ENCODE measurements at places on chromosomes 3 and 15.

- no peak for DNase-seq
These were observed 282.5 kb upstream of the TRIM42 start for GRCh38 chr3:140395134-140396075.

- DNase-seq: no peak
These were observed 57.0 kb upstream of the MCTP2 start for GRCh38 chr15:94174399-94174802.

- peak; percentile 46 for DNase-seq
These were observed 21.2 kb downstream of the IGSF10 start for GRCh38 chr3:151439652-151440125.

- DNase-seq: no peak
These were observed 76.7 kb downstream of the ARNT2 start for GRCh38 chr15:80480909-80481308.

DNA sequence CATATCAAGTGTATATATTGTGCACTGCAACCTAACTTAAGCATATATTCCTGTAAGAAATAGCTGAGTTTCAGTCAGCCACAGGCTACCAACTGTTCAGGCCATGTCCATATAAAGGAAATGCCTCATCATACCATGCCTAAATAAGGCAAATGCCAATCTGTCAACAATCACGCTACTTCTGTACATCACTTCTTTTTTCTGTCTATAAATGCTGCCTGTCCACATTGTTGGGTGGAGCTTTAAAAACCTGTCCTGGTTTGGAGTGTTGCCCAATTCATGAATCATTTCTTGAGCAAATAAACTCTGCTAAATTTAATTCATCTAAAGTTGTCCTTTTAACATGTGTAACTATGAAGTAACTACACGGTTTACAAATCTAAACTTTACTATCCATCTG is 1091.9 kb downstream of the NSUN3 start:
- DNase-seq: no peak

DNA sequence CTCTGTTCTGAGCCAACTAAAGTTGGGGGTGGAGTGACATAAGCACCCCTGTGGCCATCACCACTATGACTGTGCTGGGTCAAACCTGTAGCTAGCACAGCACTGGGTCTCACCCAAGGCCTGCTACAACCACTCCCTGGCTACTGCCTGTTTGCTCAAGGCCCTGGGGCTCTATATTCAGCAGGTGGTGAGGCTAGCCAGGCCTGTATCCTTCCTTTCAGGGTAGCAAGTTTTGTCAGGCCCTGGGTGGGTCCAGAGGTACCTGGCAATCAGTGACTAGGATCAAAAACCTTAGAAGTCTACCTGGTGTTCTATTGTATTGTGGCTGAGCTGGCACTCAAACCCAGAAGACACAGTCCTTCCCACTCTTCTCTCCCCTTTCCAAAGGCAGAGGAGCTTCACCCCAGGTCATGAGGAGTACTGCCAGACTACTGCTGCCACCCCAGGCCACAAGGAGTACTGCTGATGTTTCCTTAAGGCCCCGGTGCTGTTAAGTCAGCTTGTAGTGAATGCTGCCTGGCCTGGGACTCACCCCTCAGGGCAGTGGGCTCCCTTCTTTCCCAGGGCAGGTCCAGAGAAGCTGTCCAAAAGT is 170.8 kb downstream of the IGSF11 start:
- no peak for DNase-seq

DNA sequence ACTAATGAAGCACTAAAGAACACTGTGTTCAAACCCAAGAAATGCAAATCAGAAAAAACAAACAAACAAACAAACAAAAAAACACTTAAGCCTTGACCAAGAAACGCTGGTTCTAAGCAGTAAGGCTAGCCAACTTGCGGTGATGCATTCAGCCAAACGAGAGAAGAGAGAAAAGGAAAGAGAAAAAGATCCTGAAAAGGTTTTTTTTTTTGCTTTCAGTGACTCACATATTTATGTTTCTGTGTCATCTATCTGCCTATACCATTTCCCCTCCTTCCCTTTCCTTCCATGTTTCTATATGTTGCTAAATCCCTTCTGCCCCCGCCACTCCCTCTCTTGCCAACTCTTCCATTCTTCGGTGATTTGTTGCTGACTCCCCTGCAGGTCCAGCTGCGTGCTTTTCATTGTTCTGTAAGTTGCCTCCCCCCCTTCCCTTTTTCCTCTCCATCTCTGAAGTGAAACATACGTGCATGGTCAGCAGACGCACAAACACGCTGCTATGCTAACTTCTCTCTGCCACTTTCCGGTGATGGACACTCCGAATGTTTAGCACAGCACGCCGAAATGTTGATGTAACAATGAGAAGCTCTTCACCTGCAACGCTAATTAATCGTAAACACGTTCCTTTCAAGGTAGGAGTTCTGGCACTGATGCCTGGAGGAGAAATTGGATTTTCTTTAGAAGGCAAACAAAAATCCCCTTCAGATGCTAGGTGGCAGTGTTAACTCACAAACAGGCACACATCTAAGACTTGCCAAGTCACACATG is 154.4 kb downstream of the TUSC7 start:
- DNase-seq: peak; percentile 32

DNA sequence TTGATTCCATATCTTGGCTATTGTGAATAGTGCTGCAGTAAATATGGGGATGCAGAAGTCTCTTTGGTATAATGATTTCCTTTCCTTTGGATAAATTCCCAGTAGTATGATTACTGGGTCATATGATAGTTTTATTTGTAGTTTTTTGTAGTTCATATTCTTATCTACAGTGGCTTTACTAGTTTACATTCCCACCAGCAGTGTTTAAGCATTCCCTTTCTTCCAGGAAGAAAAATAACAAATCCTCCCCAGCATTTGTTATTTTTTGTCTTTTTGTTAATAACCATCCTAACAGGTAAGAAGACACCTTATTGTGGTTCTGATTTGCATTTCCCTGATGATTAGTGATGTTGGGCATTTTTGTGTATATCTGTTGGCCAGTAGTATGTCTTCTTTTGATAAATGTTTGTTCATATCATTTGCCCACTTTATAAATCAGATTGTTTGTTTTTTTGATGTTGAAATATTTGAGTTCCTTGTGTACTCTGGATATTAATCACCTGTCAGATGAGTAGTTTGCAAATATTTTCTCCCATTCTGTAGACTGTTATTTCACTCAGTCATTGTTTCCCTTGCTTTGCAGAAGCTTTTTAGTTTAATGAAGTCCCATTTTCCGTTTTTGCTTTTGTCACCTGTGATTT is 163.3 kb upstream of the THRB start:
- no peak for DNase-seq

DNA sequence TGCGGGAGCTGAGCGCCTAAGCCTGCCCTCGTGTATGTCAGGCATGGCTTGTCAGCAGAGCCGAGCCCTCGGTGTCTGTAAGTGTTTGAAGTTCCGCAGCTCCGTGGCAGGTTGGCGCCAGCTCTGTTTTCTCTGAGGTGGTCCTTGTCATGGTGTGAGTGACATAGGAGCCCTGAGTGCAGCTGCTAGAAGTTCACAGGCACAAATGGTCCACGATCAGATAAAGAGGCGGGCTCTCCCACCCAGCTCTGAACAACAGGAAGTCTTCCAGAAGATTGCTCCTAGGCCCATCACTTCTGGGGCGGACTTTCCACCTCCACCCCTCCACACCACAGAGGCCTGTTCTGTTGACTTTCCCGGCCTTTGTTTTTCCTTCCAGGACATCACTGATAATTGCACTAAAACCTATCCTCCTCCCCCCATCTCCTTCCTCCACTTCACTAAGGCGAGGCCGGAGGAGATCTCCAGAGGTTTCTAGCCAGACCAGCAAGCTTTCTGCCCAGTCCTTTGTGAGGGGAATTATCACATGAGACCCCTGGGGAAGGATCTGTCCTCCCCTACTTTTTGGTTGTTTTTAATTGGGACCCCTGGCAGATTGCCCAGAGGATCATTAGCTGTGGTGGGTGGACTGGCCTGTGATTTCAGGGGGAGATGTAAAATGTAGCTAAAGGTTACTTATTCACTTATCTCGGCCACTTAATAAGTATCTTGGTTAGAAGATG is 19.9 kb downstream of the ITPR1 start:
- DNase-seq: no peak

- no peak for DNase-seq
These were observed 30.3 kb downstream of the CDC25A start for GRCh38 chr3:48157950-48158376.

GRCh38 chr3:55244247-55244646 is 242.9 kb downstream of the WNT5A start:
- DNase-seq: peak; percentile 67

DNA sequence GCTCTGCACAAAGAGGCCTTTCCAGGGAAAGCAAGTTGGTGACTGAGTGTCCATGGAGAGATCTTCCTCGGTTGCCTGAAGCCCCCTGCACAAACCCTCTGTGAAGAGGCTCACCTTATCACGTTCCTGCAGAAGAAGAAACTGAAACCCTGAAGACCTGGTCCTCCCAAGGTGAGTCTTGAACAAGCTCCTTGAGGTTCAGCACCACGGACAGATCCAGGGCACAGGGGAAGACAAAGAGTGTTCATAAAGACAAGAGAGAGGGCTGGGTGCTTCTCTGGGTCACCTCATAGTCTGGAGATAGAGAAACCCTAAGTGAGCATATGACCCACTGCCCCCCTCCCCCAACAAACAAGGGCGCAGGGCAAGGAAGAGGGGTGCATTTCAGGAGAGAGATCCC is 21.7 kb upstream of the TBC1D21 start:
- DNase-seq: no peak

- no peak for DNase-seq
These were observed 20.7 kb upstream of the GOLGA6C start for GRCh38 chr15:75237316-75237982.

DNA sequence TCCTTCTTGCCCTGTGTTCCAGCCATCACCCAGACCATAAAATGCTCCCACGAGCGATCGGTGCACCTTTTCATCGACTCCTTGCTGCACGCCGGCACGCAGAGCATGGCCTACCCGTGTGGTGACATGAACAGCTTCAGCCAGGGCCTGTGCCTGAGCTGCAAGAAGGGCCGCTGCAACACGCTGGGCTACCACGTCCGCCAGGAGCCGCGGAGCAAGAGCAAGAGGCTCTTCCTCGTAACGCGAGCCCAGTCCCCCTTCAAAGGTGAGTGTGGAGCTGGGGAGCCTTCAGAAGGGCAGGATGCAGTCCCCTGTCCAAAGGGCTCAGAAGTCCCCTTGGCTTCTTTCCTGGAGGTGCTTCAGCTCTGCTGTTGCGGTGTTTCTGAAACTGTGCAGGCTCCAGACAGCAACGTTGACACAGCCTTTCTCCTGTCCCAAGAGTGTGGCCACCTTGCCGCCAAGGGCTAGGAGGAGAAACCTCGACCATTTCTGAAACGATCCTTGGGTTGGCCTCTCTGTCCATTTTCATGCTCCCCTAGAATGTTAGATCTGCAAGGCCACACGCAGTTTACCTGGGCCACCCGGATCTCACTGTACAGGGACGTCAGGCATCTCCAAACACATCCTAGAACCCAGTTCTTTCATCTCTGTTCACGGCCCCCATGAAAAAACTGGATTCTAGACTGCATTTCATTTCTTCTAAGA is 116.7 kb downstream of the LIPC start:
- no peak for DNase-seq

DNA sequence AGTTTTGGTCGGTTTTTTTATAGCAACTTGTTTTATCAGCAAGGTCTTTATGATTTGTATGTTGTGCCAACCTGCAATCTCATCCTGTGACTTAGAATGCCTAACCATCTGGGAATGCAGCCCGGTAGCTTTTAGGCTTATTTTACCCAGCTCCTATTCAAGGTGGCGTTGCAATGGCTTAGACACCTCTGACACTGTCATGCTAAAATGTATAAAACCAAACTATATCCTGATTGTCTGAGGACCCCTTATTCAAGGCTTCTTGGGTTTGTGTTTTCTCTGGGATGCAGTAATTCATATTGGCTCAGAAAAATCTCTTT is 209.0 kb upstream of the ALCAM start:
- DNase-seq: no peak

DNA sequence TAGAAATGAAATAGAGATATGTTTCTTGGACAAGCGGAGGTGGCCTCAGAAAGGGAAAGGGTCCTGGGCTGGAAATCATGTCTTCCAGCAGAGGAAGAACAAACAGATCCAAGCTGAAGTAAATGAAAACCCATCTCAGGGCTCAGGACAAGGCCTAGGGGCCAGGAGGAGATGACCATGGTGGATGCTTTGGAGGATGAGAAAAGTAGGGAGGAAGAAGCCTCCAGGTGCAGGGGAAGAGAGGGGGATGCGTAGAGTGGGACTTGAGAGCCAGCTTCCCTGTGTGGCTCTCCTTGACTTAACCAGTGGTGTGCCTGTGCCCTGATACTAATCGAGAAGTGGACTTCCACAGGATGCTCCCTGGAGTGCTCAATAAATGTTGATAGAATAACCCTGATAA is 203.2 kb downstream of the FAM43A start:
- no peak for DNase-seq

DNA sequence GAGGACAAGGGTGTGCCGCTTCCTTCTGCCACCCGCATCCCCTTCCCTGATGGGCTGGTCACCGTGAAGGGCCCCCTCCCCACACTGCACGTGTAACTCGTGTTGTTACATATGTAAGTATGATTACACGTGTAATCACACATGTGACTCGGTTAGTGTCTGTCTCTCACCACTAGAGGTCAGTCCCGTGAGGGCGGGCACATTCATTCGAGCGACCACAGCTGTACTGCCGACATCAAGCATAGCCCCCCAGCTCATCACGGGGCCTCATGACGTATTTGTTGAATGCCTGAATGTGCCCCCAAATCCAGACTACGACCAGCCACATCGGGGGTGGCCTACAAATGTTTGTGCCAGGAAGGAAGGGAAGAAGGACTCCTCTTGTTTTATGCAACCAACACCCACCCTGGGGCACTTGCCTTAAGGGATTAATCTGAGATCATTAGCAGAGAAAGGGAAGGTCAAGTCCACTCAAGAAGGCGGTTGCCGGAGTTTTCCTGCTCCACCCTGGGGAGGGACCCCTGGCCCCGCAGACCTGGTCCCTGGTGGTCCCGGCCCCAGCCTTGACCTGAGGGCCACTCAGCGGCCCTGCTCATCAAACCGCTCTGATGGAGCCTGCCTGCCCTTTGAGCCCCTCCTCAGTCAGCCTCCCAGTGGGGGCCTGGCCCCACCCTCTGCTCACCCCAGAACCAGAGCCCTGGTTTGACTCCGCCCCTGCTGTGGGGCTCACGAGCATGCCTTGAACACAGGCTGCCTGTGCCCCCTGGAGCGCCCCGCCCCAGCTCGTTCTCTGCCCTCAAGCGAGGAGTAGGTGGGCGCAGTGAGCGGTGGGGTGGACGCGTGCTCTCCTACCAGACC is 52.8 kb downstream of the RGMA start:
- DNase-seq: no peak

Measured in NCI-H1417 treated with DMSO at 0.1 percent for 48 hours (cell line).